Activated T-helper 1 cell treated with Interleukin-2 at 50 U/mL for 16 hours (primary cell): ENCODE measurements at places on chromosomes 1 and 21.

- no peak for DNase-seq
These were observed 4.2 kb downstream of the SLC2A5 start for GRCh38 chr1:9065213-9065751.

DNA sequence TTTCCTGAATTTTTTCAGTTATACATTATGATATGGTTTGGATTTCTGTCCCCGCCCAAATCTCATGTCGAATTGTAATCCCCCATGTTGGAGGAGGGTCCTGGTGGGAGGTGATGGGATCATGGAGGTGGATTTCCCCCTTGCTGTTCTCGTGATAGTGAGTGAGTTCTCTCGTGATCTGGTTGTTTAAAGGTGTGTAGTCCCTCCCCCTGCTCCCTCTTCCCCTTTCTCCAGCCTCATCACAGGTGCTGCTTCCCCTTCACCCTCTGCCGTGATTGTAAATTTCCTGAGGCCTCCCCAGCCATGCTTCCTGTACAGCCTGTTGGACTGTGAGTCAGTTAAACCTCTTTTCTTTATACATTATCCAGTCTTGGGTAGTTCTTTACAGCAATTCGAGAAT, 93.2 kb upstream of the HNRNPU start:
- DNase-seq = no peak

DNA sequence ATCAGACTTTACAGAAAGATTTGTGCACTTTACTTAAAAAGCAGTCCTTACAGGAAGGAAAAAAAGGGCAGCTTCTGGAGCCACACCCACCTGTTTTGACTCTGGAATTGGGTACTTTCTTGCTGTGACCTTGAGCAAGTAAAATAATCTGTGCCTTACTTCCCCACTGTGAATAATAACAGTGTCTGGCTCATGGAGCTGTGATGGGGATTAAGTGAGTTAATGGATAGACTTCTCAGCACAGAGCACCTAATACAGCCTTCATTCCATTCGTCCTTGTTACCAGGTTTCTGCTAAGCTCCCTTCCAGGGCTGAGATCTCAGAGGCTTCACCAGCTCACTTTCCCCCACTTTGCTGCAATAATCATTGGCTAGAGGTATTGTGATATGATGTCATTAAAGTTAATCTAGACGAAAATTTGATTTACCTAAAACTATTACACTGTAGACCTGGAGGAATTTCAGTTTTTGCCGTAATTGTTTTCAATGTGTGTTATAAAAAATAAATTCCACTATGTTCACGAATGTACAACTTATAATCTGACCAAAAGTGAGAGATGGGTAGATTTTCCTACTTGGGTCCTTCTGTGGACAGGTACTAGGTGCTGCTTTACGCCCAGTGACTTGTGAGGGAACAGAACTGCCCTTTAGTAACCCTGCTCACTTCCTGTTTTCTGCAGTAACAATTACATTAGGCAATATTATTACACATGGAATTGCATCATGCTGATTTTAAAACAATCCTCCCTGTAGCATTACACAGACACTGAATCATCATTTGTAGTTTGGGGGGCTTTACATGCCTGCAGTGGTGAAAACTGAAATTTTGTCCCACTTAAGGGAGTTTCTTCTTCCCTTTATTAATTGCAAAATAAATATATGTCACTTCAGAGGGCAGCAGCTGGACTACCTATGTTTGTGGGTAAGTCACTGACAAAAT, 19.7 kb upstream of the ABCG1 start:
- DNase-seq = no peak

DNA sequence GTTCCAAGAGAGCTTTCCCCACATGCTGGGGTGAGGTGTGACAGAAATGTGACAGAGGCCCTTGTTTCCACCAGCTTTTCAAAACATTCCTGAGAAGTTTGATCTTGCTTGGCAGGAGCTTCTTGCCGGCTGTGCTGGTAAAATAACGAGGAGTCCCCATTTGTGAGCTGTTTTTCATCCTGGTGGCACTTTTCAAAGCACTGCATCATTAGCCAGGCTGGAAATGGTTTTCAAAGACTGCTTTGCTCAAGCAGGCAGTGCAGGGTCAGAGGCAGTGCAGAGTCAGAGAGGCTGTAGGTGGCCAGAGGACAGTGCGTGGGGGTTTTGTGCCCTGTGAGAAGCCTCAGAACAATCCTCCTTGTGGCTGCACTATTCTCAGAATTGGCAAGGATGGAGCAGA, 75.8 kb upstream of the KCNA3 start:
- DNase-seq = no peak

GRCh38 chr1:209400351-209401220, 182.9 kb upstream of the CAMK1G start:
- DNase-seq = no peak

- DNase-seq = no peak
These were observed 798.1 kb downstream of the ADGRL2 start for GRCh38 chr1:82598812-82599211.

DNA sequence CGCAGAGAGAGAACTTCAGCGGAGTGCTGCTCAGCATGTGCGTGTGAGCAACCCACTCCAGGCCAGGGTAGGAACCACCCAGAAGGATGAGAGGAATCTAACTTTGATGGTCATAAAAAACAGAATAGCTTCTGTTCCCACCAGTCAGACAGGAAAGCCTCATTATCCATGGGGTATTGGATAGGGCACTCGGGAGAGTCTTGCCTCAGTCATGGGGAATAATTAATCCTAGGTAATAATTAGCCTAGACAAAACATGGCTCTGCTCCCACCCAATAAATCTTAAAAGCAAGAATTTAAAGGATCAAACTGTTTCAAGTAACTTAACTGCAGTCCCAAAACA, 35.3 kb downstream of the LDLRAD1 start:
- no peak for DNase-seq

DNA sequence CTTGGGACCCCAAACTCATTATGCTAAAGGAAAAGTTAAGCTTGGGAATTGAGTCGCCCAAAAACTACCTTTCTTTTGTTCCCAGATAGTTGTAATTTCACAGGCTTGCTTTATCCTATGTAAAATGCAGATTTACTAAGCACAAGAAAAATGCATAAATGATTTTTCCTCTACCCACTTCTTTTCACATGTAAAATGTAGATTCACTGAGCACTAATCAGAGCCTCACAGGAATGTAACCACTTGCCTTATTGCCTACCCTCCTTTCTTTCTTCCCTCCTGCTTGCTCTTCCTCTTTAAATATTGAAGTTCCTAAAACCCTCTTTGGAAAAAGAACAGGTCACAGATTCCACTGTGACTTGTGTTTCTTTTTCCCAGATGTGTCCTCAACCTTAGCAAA, 18.3 kb downstream of the CAPN8 start:
- no peak for DNase-seq

DNA sequence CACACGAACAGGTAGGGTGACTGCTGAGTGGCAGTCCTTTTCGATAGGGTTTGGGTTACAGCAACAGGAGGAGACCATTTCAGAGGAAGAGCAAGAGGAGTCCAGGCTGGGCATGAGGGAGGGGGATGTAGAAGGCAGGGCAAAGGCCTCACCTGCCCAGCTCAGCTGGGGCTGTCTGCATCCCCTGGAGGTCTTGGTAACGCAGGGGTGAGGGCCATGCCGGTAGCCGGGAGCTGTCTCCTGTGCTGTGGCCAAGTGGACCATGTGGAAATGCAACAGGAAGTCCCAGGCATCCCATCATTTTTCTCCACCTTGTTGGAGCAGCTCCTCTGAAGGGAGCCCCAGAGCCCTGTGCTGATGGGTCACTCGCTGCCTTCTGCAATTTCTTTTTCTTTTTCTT, 105.4 kb upstream of the C1orf174 start:
- DNase-seq = no peak

GRCh38 chr1:208007319-208007937, 96.5 kb upstream of the CD34 start:
- DNase-seq = no peak

GRCh38 chr1:66982561-66983260, 57.9 kb downstream of the MIER1 start:
- DNase-seq = no peak

GRCh38 chr1:151131701-151132334, 14.6 kb downstream of the SEMA6C start:
- DNase-seq = no peak

GRCh38 chr1:184532199-184532598, 145.4 kb downstream of the C1orf21 start:
- no peak for DNase-seq

DNA sequence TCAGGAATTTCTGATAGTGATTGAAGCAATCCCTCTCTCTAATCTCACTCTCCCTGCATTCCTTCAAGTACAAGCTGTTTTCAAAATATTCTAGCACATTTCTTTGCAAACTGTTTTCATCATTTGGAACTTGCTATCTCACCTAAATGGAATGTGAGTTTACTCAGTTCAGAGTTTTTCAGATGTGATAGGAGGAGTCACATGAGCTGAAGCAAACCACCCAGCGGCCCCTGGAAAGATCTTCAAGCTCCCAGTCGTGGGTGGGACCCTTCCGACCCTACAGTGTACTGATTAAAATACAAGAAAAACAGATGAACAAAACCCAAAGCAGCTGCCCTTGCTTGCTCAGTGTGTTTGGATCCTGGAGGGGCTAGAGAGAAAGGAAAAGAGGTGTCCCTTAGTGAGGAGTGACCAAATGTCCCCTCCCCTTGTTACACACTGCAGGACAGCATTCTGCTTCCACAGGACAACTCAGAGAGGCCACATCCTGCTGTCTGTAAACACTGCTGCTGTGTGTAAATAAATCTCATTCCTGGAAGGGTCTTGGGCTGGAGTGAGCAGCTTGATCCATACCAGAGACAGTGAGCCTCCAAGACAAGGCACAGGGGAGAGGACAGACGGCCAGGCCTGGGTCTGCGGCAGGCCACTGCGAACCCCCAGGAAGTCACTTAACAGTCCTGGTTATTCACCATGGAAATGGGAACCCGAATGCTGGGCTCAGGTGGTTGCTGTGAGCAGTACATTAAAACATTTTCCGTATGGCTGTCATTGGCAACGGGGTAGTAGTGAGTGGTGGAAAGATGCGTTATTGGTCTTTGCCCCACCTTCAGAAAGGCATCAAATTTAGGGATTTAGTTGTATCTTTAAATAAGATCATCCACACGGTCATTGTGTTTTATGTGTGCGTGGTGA, 229.2 kb downstream of the RHOU start:
- no peak for DNase-seq
